ENCODE measurements at places on chromosomes 1 and 21.

- DNase-seq: no peak
These were observed 6.6 kb downstream of the SPATA21 start for GRCh38 chr1:16430606-16431005.

DNA sequence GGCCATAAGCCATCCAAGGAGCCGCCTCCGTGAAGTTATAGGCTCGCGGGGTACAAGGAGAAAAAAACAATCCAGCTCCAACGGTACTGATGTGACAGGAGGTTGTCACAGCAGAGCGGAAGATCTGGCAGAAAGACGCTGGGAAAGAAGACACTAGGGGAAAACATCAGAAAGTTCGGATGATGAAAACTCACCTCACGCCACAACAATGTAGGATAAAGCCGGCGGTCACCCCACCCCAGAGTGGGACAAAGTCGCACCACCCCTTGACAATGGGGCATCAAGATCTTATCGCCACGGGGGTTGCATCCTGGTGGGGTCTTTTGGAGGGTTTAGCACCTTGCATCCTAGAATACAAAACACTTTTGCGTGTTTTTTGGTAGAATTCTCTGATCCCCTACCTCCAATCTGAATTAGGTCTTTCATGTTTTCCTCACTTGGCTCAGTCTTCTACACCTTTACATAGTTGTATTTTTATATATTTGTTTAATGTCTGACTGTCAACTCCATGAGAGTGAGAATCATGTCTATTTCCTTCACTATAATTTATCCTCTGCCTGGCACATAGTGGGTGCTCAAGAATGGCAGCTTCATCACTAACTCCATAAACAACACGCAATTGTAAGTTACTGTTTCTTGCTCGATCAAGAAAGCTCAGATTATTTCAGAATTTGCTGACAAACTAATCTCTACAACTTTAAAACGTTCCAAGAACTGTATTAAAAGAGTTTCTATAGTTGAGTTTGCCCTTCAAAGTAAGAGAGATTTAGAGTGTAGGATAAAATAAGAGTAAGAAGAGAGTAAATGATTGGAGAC lies 611 bp upstream of the ZSWIM5 start:
- no peak for DNase-seq

DNA sequence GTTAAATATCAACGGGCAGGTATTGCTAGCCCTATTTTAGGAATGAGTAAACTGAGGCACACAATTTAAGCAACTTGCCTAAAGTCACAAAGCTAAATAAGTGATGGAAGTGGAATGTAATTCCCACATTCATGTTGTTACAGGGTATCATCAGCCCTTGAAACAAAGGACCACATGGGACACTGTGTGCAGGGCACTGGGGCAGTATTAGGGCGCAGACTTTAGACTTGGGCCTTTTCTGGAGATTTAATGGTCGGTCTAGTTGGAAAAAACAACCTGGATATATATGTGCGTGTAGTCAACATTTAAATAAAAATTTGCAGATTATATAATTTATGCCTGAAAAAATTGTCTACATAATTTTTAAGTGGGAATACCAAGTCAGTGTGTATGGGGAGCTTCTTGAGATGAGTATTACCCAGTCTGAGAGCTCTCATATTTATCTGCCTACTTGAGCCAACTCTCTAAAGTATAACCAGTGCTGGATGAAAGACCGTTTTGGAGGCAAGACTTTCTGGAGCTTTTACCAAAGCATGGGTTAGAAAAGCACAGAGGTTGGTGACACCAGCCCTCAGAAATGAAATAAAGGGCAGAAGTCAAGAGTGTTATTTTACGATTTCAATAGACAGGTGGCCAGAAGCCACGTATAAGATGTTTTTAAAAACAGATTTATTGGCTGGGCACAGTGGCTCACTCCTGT lies 1.6 kb downstream of the KDM1A start:
- no peak for DNase-seq

- no peak for DNase-seq
These were observed 80.9 kb downstream of the MTR start for GRCh38 chr1:236875975-236876374.

- DNase-seq: no peak
These were observed 106.9 kb downstream of the DHRS3 start for GRCh38 chr1:12511128-12511484.

- DNase-seq: no peak
These were observed 9.3 kb downstream of the F5 start for GRCh38 chr1:169576935-169577331.

DNA sequence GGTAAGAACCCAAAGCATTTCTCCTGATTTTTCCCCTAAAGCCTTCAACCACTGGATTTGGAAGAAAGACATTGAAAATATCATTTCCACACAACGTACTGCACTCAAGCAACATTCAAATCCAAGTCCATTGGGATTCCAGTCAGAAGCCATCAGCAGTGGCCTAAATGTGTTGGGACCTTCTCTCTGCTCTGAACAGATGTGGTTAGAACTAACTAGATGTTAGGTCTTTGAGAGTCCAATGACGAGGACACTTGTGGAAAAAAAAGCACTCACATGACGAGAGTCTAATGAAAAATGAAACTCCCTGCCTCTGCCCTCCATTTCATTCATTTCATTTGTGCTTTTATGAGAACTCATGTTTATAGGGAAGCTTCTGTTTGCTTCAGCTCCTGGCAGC lies 382.3 kb downstream of the SIPA1L2 start:
- no peak for DNase-seq

- no peak for DNase-seq
These were observed 51.5 kb downstream of the PSMG1 start for GRCh38 chr21:39131791-39132190.

GRCh38 chr1:62732331-62732730 lies 44.1 kb upstream of the DOCK7 start:
- no peak for DNase-seq

- DNase-seq: no peak
These were observed 117.0 kb downstream of the ZC3H11B start for GRCh38 chr1:219495737-219496408.

DNA sequence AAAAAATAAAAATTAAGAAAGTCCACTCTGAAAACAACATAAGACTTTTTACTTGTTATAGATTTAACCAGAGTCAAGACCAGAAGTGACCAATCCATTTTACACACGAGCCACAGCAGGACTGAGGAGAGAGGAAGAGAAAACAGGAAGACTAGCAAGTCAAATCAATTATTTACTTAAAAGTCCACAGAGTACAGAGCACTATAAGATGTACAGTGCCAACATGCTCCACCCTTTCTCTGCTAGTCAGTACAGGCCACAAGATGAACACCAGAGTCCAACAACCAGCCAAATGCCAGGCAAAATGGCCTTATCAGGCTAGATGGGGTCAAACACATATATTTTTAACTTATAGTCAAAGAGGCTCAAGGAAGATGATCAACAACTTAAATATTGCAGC lies 19.5 kb downstream of the LUZP1 start:
- no peak for DNase-seq

- no peak for DNase-seq
These were observed 104.4 kb downstream of the PTPN14 start for GRCh38 chr1:214446772-214447556.

- no peak for DNase-seq
These were observed 172.3 kb downstream of the ADGRL4 start for GRCh38 chr1:78834201-78834741.

DNA sequence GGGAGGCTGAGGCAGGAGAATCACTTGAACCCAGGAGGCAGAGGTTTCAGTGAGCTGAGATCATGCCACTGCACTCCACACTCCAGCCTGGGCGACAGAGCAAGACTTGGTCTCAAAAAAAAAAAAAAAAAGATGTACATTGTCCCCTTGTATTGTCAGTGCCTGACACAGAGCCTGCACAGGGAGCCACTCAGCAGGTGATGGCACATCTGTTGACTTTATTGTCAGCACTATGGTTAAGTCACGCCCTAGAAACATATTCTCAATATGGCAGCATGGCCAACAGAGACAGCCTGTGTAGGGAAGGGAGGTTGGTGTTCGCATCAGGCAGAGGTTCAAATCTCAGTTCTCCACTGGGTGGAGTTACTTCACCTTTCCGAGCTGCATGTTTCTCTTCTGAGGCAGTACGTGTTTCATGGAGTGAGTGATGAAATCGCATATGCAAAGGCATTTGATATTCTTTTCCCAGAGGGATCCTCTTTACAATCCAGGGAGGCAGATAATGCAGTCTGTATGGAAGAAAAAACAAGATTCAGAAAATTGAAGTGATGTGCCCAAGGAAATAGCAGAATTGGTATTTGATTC lies 20.6 kb downstream of the LAMC2 start:
- no peak for DNase-seq

GRCh38 chr1:196877964-196878363 lies 9.9 kb upstream of the CFHR4 start:
- DNase-seq: no peak

DNA sequence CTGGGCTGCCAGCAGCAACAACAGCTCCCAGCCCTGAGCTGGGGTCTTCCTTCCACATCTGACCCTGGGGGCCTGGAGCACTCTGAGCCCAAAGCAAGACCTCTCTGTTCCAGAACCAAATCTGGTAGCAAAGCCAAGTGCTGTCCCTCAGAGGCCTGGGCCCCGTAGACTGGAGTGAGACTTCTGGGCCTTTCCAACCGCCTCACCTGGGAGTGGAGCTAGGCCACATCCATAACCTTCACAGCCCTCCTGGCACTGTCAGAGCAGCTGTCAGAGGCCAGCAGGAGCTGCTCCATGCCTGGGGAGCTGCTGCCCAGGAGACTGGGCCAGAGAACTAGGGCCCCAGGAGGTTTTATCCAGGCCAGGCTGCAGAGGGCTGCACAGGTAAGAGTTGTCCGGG lies 15.4 kb upstream of the SLC5A9 start:
- DNase-seq: no peak

DNA sequence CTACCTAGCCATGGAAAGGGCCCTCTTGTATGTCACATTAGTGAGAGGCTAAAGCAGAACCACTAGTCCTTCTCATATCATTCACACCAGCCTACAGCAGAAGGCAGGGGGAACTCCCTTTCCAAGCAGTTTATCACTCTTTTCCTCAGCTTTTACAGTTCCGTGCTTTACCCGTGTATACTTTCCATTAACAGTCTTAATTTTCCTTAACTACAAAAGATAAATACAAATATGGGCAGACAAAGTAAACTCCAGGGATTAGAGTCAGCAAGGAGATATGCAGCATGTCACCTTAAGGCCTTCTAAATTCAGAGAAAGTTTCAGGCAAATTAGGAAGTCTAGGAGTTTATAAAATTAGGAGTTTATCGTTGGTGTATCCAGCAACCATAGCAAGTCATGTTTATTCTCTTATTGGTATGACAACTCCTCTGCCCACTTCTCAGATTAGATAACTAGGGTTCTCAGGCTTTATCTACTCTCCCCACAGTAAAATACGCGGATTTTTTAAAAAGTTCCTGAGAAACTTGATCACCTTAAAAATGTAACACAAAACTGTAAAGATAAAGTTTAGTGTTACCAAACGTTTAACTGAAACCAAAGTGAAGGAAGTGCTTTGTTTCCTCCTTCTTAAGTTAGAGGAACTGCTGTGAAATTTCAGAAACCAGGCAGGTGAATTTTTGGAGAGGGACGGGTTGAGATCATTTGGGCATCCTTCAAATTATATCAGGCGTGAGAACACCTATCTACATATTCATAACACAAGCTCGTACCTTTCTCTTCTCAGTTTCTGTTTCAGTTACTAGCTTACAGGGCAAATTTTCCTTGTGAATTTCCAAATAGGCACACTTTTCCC lies 42.7 kb upstream of the SLC19A2 start:
- no peak for DNase-seq

GRCh38 chr1:178094739-178095645 lies 1.1 kb downstream of the RASAL2 start:
- no peak for DNase-seq

GRCh38 chr1:88661188-88661587 lies 22.9 kb upstream of the PKN2 start:
- DNase-seq: no peak

DNA sequence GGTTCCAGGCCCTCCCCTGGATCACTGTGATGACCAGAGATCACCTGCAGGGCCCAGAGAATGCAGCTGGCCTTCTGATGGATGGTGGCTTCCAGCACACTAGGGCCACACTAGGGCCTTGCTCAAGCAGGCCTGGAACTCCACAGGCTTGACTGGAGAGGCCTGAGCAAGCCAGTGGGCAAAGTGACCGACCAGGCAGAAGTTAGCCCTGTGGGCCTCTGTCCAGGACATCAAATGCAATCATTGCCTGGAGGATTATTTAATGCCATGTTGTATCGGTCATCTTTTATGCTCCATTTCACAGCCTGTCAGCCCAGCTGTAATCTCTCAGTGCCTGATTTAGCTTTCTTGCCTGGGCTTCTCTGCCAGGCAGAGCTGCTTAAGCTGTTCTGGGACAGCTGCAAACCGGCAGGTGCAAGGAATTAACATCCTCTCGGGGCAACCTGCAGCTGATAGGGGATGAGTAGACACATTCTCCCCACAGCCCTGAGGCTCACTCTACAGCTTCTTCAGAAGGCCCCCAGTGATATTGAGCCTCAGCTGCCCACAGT lies 17.7 kb downstream of the NENF start:
- no peak for DNase-seq

DNA sequence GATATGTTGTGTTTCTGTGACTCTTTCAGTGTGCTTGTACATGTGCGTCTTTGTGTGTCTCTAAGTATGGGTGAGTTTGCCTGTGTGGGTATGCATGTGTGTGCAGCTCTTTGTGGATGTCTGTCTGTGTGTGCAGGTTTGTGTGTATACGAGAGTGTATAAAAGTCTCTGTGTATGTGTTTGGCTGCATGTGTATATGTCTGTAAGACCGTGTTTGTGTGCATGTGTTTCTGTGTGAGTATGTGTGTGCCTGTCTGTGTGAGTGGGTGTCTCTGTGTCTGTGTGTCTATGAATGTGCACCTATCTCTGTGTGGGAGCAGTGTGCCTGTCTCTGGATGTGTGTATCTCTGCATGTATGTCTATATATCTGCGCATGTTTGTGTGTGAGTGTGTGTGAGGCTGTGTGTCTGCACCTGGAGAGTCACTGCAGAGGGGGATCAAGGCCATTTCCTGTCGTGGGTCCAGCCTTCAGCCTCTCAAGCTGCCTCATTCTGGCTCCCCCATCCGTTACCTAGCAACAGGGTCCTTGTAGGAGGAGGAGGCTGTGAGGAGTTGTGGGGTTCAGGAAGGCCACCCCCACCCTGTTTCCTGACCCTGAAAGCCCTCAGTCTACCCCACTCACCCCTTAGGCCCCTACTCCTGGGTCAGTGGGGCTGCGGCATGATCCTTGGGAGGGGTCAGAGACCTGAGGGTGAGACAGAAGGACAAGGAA lies 10.4 kb downstream of the FGR start:
- DNase-seq: no peak

DNA sequence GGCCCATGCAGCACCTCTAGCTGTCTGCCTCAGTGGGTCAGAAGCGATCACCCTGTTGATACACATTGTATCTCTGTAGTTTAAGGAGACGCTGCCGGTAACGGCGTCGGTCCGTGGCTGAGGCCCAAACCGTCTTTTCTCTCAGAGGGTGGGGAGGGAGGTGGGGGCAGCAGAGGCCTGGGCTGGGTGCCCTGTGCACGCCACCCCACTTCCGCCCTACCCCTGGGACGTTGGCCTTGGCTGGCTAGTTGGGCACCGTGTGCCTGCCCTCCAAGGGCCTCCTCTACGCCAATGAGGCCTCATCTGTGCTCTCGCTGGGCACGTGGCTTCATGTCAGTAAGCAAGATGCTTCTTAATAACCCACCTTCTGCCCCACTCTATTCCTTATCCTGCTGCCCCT lies 9.4 kb downstream of the ZC3H12A start:
- no peak for DNase-seq

GRCh38 chr21:14987370-14988170 lies 77.2 kb downstream of the NRIP1 start:
- DNase-seq: no peak
